ENCODE measurements at places on chromosomes 1 and 21.

DNA sequence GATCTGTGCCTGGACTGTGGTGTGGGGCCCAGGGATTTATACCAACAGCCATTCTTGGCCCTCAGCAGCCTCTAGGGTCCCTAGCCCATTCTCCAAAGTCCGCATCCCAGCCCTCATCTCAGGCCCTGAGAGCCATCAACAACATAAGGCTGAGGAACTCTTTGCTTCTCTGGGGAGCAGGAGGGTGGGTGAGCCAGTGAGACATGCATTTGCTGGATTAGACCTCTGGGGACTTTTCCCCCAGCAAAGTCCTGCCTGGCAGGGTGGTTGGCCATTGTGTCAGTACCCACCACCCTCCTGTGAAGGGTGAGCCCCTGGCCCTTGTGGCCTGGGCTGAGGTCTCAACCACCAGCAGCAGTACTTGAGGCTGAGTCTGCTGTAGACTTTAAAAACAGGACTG, 24.2 kb upstream of the FAM20B start:
- H3K27me3 ChIP-seq: no peaks in the 10 kb centered on the region
- DNase-seq: no peak
- H3K36me3 ChIP-seq: no peaks in the 10 kb centered on the region
- no peak overlapping the region for H3K4me3 ChIP-seq
- peaks cover 27% of the 10 kb centered on the region for H3K4me1 ChIP-seq

GRCh38 chr1:17798799-17799382, 43.8 kb downstream of the ACTL8 start:
- H3K36me3 ChIP-seq: no peaks in the 10 kb centered on the region
- DNase-seq: no peak
- H3K27ac ChIP-seq: no peak overlapping the region
- H3K4me3 ChIP-seq: no peak overlapping the region
- H3K27me3 ChIP-seq: no peaks in the 10 kb centered on the region

- no peak overlapping the region for H3K4me3 ChIP-seq
- H3K27me3 ChIP-seq: no peaks in the 10 kb centered on the region
- peak; percentile 14 for DNase-seq
Measured at GRCh38 chr21:45827881-45828579, 153.5 kb upstream of the COL6A1 start.

DNA sequence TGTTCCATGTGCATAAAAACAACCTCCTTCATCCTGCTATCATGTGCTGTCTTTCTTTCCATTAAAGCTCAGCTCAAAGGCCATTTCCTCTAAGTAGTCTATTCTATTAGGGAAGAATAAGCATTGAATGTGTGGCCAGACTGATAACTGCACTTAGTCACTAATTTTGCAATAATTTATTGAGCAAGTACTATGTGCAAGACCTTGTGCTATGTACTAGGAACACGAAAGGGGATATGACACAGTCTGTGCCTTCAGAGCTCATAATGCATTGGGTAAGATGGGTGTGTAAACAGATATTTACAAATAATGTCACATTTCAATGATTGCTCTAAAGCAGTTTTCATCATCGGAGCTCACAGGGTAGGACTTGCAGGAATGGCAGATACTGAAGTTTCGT, 54.2 kb downstream of the NMNAT2 start:
- no peaks in the 10 kb centered on the region for H3K4me1 ChIP-seq
- no peak overlapping the region for H3K4me3 ChIP-seq
- H3K36me3 ChIP-seq: no peaks in the 10 kb centered on the region
- H3K27me3 ChIP-seq: no peaks in the 10 kb centered on the region
- no peak overlapping the region for H3K27ac ChIP-seq

DNA sequence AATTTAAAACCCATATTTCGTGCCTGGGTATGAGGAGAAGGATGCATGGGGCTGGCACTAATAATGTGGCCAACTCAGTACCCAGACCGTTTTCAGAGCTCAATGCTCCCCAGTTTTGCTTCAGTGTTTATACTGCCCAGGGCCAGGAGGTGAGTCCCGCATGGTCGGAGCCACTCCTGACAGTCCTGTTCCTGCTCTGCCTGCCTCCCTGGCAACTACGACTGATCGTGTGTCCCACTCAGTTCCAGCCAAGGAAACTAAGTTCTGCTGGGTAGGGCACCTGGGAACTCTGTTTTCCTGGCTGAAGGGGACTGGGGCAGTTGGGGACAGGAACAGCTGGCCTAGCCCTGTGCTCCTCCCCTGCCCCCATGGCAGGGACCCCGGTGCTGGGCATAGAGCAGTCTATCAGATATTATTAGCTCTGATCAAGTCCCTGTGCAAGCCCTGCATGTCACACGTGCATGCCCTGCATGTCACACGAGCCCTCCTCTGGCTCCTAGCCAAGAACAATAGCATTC, 19.2 kb downstream of the S100A7 start:
- H3K27ac ChIP-seq: no peak overlapping the region
- H3K4me1 ChIP-seq: no peaks in the 10 kb centered on the region
- H3K4me3 ChIP-seq: no peak overlapping the region
- H3K27me3 ChIP-seq: no peaks in the 10 kb centered on the region

DNA sequence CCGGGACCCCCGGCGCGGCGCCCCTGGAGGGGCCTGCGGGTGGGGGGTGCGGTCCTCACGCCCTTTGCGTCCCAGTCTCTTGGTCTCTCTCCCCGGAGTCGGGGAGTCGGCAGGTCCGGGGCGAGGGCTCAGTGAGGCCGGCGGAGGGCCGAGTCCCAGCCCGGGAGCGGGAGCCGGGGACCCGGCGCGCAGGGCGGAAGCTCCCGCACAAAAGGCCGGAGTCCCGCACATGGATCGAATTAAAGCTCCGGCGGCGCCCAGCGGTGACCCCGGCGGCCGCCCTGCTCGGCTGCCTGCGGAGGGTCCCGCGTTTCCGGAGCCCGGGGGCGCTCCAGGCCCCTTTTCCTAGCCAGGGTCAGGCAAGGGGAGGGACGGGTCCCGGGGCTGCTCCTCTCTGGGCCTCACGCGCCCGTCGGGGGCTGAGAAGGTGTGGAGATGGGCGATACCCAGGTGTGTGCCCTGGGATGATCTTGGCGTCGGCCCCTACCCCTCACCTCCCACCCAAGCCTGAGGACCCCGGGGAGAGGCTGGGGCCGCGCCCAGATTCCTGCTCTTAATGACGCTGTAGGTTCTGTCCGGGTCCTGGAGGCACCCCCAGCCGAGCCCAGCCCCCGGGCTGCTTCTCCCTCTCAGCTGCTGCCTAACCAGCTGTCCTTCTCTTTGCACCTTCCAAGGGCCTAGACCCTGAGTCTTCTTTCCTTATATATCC, 512 bp downstream of the FBLIM1 start:
- peaks cover 28% of the 10 kb centered on the region for H3K27me3 ChIP-seq
- H3K4me3 ChIP-seq: no peak overlapping the region
- H3K4me1 ChIP-seq: peaks cover 10% of the 10 kb centered on the region
- H3K27ac ChIP-seq: no peak overlapping the region
- H3K36me3 ChIP-seq: no peaks in the 10 kb centered on the region
- peak; percentile 16 for DNase-seq

GRCh38 chr1:53685272-53686051, 53.5 kb downstream of the GLIS1 start:
- H3K36me3 ChIP-seq: no peaks in the 10 kb centered on the region
- H3K4me3 ChIP-seq: no peak overlapping the region
- no peak overlapping the region for H3K27ac ChIP-seq
- H3K4me1 ChIP-seq: peaks cover 3% of the 10 kb centered on the region
- H3K27me3 ChIP-seq: no peaks in the 10 kb centered on the region
- no peak for DNase-seq

GRCh38 chr1:22753481-22753971, 42.9 kb downstream of the EPHB2 start:
- DNase-seq: no peak
- no peaks in the 10 kb centered on the region for H3K27me3 ChIP-seq
- H3K27ac ChIP-seq: no peak overlapping the region
- no peak overlapping the region for H3K4me3 ChIP-seq
- H3K4me1 ChIP-seq: no peaks in the 10 kb centered on the region

GRCh38 chr1:3902111-3902511, 2.0 kb upstream of the C1orf174 start:
- no peak overlapping the region for H3K4me3 ChIP-seq
- H3K27ac ChIP-seq: no peak overlapping the region
- peak; percentile 63 for DNase-seq
- no peaks in the 10 kb centered on the region for H3K27me3 ChIP-seq
- no peaks in the 10 kb centered on the region for H3K36me3 ChIP-seq
- peaks cover 44% of the 10 kb centered on the region for H3K4me1 ChIP-seq

GRCh38 chr1:167770127-167770526, 48.3 kb downstream of the MPZL1 start:
- no peaks in the 10 kb centered on the region for H3K4me1 ChIP-seq
- no peaks in the 10 kb centered on the region for H3K27me3 ChIP-seq
- no peaks in the 10 kb centered on the region for H3K36me3 ChIP-seq
- no peak for DNase-seq
- H3K4me3 ChIP-seq: no peak overlapping the region
- H3K27ac ChIP-seq: no peak overlapping the region

DNA sequence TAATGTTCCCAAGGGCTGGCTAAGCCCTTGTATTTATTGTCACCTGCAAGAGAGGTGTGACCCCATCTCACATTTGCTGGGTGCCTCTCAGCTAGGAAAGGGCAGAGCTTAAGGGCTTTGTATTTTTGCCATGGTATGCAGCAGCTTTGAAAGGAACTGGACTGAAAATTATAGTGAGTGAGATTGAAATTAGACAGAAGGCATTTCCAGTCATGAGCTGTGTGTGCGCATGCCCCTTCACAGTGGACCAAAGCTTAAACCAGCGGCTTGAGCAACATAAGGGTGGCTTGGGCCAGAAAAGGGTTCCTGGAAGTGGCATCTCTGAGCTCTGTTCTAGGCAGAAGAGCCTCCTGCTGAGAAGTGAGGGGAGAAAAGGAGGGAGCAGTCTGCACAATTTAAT, 19.8 kb downstream of the MYOG start:
- no peak for DNase-seq
- H3K4me3 ChIP-seq: no peak overlapping the region
- H3K4me1 ChIP-seq: no peaks in the 10 kb centered on the region
- H3K27me3 ChIP-seq: no peaks in the 10 kb centered on the region

DNA sequence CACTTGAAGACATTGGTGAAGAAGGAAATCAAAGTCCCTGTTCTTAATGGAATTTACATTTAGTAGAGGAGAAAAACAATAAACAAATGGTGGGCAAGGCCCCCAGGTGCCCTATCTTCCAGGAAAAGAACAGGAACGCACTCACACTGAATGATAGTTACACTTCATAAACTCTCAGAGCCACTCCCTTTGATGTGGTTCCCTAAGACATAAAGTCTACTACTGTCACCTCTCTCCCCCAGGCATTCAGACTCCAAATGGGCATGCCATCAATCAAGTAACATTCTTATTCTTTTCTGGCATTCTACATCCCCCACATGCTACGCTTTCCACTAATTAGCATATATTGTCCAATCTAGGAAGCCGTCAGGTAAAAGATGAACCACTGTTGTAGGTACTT, 36.6 kb upstream of the PIGC start:
- H3K27ac ChIP-seq: no peak overlapping the region
- no peak for DNase-seq
- H3K4me3 ChIP-seq: no peak overlapping the region
- H3K36me3 ChIP-seq: no peaks in the 10 kb centered on the region
- no peaks in the 10 kb centered on the region for H3K4me1 ChIP-seq

DNA sequence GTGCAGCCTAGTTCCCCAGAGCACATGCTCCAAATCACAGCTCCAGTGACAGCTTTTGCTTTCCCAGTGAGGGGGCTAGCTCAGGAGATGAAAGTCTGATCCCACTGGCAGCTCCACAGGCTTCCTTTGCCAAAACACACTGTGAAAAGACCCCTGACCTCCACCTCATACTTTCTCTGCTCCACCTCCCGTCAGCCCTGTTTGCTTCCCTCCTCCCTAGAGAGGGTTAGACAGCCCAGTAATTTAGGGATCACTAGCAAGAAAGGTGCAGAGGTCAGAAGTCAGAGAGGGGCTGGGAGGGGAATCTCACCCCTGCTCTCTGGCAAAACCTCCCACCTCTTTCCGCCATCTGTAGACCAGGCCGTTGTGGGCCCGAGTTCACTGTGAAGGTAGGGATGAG, 62.8 kb downstream of the PLXNA2 start:
- no peaks in the 10 kb centered on the region for H3K4me1 ChIP-seq
- no peak overlapping the region for H3K27ac ChIP-seq
- no peak overlapping the region for H3K4me3 ChIP-seq
- H3K36me3 ChIP-seq: no peaks in the 10 kb centered on the region
- no peak for DNase-seq

- no peak overlapping the region for H3K27ac ChIP-seq
- DNase-seq: no peak
- H3K36me3 ChIP-seq: no peaks in the 10 kb centered on the region
- no peaks in the 10 kb centered on the region for H3K27me3 ChIP-seq
- H3K4me1 ChIP-seq: peaks cover 7% of the 10 kb centered on the region
- H3K4me3 ChIP-seq: no peak overlapping the region
Measured at GRCh38 chr21:34949499-34949898, 99.6 kb downstream of the RUNX1 start.

DNA sequence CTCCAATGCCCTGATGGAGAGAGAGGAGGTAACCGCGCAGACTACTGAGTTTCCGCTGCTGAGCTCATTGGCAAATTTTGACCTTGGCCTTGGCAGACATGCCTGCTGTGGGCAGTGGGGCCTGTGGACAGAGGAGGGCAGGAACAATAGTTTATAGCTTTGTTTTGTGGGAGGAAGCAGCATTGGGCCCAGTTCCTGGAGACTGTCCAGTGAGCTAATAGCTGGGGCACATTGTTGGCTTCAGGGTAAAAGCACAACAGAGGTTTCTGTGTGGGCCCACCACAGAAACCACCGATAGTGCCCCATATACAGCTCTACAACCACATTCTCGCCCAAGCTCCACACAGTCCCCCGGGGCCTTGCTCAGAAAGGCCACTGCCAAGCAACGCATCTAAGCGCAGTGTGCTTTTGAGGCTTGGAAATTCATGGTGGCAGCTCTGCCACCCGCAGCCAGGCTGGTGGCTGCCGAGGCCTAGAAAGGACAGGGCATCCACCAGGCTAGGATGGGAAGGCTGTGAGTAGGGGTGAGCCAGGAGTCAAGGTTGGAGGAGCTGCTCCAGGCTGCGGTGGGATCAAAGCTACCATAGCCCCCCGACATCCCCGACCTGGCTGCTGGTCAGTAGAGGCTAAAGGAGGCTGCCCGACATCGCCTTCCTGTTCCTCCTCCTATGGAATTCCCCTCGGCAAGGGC, 43.2 kb downstream of the NEK2 start:
- H3K27ac ChIP-seq: no peak overlapping the region
- no peaks in the 10 kb centered on the region for H3K27me3 ChIP-seq
- H3K36me3 ChIP-seq: no peaks in the 10 kb centered on the region
- no peak overlapping the region for H3K4me3 ChIP-seq
- DNase-seq: no peak

GRCh38 chr1:172351346-172351745, 69.1 kb upstream of the C1orf105 start:
- no peaks in the 10 kb centered on the region for H3K36me3 ChIP-seq
- H3K4me1 ChIP-seq: no peaks in the 10 kb centered on the region
- DNase-seq: no peak

DNA sequence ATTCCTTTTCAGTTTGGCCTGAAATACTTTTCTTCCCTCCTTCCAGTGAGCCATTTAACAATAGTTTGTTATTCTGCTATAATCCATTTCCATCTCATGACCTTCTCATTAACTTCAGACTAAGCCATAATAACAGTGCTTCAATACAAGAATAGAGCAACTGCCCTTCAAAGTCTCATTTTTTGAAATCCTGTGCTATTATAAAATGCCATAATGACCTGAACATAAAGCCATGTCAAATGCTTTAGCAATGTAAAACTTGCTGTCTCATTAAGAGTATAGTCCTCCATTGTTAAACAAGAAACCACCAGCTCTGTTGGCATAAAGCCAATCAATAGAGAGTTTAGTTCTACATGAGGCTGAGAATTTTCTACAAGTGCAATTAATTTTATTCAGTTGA, 9.6 kb upstream of the PIGK start:
- no peaks in the 10 kb centered on the region for H3K4me1 ChIP-seq
- no peaks in the 10 kb centered on the region for H3K36me3 ChIP-seq
- no peak overlapping the region for H3K4me3 ChIP-seq
- no peak for DNase-seq
- H3K27me3 ChIP-seq: no peaks in the 10 kb centered on the region

All from natural killer cell (primary cell).